ENCODE measurements at places on chromosomes 2 and 18.

- DNase-seq = no peak
Measured at GRCh38 chr2:240596491-240596931, 10.0 kb downstream of the CAPN10 start.

DNA sequence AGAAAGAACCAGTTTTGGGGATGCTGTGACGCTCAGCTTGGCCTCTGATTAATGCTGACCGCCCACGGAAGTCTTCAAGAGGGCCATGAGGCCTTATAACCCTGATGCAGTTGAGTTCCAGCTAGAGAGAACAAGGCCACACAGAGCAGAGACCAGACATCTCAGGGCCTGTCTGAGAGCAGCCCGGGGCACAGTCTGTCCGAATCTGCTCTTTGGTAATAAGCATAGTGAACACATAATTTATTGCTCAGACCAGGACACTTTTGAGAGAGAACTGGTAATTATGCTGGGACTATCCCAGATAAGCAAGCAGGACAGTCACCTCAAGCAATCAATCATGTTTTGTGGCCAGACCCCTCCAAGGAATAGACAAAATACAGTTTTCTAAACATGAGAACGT is 68.5 kb downstream of the STPG4 start:
- no peak for DNase-seq

GRCh38 chr18:48575658-48576456 is 37.0 kb downstream of the CTIF start:
- no peak for DNase-seq

- DNase-seq = no peak
Measured at GRCh38 chr2:11329776-11330175, 14.7 kb downstream of the ROCK2 start.

DNA sequence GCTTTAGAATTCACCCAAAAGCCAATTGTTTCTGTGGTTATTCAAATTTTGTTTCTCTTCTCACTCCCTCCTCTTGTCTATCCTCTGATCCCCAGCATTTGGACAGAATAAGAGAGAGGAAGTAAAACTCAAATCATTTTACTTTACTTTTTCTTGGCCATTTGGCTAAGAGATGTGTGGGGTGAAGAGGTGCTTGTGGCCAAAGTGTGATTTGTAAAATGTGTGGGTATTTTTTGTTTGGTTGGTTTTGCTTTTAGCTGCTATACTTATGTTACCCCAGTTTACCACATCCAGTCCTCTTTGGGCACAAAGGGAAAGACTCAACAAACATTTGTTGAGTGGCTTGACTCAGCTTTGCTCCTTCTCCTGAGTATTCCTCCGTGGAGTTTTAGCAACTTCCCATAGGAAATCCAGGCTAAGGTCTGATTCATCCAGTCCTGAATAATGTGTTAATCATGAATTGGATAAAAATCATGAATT is 109.1 kb upstream of the CYP1B1 start:
- DNase-seq = no peak

- DNase-seq = no peak
Measured at GRCh38 chr2:130877258-130877657, 40.5 kb downstream of the ARHGEF4 start.

DNA sequence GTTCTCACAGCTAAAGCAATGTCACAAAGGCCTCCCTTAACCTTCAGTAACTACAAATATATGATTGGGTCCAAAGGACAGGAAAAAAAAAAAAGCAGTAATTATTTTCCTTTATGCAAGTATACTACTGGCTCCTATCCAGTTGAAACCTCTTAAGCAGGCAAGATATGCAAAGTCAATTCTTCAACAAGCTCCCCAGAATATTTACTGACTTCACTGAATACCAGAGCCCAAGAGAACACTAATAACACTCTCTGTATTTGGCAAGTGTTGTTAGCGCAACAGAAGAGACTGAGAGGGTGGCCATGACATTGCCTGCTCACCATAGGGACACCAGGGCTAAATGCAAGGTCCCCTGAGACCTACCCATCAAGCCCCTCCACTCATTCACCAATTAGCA is 74.5 kb downstream of the AP1S3 start:
- DNase-seq = no peak

DNA sequence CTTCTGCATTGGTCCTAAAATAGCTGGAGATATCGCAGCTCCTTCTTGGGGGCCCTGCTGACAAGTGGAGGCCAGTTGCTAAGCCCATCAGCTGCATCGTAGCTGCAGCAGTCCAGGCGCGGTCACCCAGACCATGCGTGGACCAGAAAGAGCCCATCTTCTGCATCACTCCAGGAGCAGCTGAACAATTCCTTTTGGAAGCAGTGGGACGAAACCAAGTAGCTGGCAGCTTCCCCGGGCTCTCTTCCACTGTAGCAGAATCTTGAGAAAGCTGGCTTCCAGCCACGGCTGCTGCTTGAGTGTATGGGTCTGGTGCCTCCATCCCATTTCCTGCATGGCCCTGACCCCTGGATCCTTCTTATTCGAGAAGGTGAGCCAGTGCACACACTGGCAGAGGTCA is 22.2 kb upstream of the CAB39 start:
- DNase-seq = no peak

DNA sequence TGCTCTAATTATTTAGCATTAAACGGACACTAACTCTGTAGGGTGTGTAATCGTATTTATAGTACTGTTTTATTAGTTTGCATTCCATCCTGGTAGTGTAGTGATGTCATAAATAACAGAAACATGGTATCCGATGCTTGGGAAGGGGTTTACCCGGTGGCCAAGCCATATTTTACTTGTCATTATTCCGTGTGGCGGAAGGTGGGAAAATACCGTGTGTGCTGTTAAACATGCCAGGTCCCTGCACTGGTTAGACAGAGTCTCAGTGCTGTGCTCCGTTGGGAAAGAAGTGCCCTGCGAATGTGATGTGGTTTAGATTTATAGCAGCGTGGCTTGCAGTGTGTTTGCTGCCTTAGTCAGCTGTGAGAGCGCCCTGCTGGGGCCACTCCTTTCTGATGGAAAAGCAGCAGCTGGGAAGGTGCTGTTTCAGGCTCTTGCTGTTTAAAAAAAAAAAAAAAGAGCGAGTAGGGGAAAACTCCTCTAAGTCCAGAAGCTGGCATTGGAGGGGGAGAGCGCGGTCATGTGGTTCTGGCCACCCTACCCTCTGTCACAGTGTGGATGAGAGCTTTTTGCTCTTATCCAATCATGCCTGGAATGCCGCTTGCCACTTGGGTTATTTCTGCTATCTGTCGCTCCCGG is 211.0 kb downstream of the NEDD4L start:
- DNase-seq = no peak

DNA sequence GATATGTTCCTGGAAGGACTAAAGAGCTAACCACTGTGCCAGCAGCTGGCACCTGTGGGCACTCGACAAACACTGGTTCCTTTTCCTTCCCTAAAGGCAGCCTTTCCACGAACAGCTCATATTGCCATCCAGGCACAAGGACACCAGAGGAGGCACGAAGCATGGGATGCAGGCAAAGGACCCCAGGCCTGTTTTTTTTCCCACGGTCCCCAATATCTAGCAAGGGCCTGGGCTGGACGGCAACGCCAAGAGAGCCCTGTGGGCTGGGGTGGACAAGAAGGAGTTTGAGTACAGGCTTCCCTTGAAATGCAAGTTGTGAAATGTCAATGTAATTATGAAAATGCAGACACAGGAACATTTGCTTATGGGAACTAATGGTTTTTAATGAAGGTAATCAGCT is 135.9 kb downstream of the CYP26B1 start:
- no peak for DNase-seq

DNA sequence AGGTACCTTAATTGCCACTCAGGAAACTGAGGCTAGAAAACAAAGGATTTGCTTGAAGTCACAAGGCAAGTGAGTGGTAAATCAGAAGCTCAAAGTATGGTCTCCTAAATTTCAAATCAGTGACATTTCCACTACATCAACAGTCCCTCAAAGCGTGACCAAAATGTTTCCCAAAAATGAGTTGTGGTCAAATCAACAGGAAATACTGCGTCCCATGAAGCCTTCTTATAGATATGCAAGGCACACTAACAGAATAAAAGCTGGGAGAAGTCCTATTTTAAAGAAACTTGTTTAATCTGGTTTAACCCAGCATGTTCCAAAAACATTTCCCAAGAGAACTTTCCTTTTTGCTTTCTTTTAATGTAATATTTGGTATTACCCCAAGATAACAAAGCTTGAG is 249.4 kb downstream of the EXOC6B start:
- no peak for DNase-seq

- DNase-seq = no peak
Measured at GRCh38 chr2:200272320-200272719, 34.2 kb upstream of the SPATS2L start.
